T follicular helper cell (primary cell): ENCODE measurements at places on chromosomes 3 and 15.

- DNase-seq: no peak
These were observed 65.2 kb downstream of the FHIT start for GRCh38 chr3:61186030-61186429.

DNA sequence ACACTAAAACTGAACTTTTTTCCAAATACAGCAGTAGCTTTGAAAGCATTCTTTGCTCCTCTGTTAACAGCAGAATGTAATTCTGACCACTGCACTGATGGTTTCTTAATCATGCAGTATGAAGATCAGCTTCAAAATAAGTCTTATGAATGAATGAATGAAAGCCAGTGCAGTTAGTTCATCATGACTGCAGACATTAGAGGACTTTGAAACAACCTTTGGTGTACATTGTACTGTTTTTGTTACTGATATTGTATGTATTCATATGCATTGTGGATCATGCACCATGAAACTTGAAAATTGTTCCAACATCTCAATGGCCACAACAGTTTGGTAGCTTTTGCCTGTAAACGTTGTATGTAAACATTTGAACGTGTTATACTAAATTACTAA, 1.3 kb upstream of the TNIK start:
- DNase-seq: no peak

- no peak for DNase-seq
These were observed 1.0 kb downstream of the USP8 start for GRCh38 chr15:50425219-50425618.

DNA sequence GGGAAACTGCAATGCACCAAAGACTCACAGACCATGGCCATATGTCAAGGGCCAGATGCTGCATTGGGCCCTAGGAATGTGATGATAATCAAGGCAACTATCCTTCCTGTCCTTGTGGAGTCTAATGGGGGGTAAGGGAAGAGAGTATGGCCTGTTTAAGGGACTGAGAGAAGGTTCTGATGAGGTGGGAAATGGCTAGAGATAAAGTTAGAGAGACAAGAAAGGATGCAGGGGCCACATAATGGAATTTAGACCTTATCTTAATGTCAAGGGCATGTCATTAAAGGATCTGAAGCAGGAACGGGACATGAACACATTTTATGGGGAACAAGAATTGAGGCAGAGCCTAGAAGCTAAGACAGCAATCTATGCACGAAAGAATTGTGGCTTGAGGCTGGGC, 30.0 kb upstream of the ABHD17C start:
- DNase-seq: no peak

GRCh38 chr3:38312356-38312755, 30.3 kb downstream of the SLC22A14 start:
- DNase-seq: no peak

- no peak for DNase-seq
These were observed 10.8 kb downstream of the AP3B2 start for GRCh38 chr15:82698711-82699345.

DNA sequence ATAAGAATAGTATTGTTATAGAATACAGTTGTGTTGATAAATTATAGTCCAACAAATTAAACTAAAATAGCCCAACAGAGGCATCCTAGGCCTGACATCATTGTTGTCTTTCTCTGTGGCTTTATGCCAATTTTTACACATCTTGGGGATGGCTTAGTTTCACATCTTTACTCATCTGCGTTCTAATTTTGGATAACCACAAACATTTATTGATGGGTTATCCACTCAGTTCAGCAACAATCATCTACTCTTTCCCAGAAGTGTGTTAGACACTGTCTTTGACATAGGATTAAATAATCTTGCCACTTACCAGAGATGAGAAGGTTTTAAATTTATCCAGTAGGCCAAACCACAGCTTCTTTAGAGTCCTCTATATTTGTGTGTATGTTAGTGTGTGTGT, 120.8 kb upstream of the PHLDB2 start:
- no peak for DNase-seq

DNA sequence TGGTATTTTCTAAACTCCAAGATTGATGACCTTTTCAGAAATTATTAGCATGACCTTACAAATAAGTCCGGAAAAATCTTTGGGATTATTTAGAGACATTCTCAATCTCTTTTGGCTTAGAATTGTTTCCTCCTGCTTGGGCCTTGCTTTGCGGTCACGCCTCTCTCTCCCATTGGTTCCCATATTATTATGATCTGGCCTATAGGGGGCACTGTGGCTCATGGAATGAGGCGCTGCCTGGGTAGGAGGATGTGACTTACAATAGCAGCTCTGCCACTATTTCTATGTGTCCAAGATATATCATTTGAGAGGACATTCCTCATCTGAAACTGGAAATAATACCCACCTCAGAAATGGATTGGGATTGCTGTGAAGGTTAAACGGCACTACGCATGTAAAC, 464.9 kb downstream of the MFSD1 start:
- DNase-seq: no peak

DNA sequence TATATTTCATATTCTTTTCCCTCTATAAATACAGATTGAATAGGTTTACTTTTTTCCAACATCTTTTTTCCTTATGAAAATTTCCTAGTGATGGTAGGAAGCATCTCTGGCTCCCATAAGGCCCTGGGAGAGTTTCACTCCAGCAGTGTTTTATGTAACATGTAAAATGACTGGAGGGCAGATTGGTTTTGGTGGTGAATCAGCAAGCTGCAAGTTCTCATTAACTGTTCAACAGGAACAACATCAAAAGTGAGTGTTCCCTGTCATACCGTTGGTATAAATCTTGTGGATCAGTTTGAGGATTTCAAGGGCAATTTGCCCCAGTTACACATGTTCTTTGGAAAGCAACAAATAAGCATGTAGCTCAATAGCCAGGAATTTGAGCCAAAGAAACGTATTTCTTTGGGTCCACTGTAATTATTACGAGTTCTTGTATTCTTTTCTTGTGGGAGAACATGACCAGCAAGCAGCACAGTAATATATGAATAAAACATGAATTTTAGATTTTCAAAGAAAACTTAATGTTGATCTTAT, 345.7 kb downstream of the SV2B start:
- no peak for DNase-seq

- DNase-seq: no peak
These were observed 82.6 kb upstream of the PPIB start for GRCh38 chr15:64245405-64245804.

GRCh38 chr3:133283958-133284807, 115.7 kb upstream of the BFSP2 start:
- no peak for DNase-seq
